ENCODE measurements at places on chromosomes 2 and 18.

DNA sequence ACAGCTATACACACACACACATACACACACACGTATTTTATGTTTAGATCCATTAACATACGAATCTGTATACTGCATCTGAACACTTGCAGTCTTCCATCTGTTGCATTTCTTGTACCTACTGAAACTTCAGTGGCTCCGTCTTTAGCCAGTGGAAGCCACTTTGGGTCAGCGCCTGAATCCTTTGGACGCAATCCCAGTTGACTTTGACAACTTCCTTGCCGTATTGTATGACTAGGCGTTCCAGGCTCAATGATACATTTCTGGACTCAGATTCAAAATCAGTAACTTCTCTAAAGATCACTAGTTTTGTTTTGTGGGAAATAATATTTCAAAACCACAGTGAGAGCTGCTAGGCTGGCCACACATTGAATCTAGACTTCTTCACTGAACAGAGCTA lies 101.5 kb upstream of the GPC1 start:
- no peak for DNase-seq

GRCh38 chr18:46832849-46833248 lies 76.0 kb upstream of the ST8SIA5 start:
- DNase-seq, result no peak

GRCh38 chr2:195610717-195611116 lies 46.3 kb upstream of the SLC39A10 start:
- DNase-seq, result no peak

DNA sequence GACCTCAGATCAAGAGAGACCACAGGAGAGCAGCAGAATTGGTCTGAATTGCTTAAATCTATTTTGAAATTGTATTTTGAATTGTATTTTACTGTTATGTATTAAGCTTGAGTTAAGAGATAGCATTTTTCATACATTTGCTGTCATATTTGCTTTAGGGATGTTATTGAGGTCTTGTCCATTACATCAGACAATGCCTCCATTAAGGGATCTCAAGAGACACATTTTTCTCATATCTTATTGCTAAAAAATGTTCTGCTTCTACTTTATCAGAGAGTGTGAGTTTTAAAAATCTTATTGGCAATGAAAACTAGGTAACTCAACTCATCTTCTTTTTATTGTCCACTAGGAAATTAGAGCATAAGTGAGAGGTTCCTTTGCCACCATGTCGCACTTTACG lies 66.8 kb upstream of the CTAGE1 start:
- DNase-seq, result no peak
